NCI-H1436 treated with DMSO at 0.1 percent for 48 hours (cell line): ENCODE measurements at places on chromosomes 2 and 18.

- no peak for DNase-seq
Observed at GRCh38 chr2:29480426-29480825, 365.2 kb downstream of the CLIP4 start.

GRCh38 chr2:205998583-205998982, 87.4 kb downstream of the INO80D start:
- no peak for DNase-seq

DNA sequence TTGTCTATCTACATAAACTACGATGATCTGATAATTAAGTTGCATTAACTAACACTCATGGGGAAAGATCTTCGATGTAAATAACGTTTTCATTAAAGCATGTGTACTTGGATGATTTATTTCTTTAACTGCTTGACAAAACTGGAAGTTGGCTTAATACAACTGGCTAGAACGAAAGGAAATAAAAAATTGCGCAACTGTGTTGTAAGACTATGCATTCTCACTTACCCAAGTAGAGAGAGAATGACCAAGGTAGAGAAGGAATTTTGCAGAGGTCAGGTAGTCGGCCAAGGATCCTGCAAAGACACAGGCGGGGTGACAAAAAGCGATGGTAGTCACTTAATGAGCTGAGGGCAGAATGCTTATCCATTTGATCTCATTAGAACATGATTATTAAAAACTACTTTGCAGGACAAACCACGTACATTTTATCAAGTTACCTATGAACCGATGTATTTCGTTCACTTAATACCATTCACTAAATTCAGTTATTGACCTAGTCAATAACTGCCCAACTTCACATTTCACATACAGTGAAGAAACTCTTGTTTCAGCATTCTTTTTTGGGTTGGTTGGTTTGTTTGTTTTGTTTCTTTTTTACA, 900 bp downstream of the SLC40A1 start:
- no peak for DNase-seq

DNA sequence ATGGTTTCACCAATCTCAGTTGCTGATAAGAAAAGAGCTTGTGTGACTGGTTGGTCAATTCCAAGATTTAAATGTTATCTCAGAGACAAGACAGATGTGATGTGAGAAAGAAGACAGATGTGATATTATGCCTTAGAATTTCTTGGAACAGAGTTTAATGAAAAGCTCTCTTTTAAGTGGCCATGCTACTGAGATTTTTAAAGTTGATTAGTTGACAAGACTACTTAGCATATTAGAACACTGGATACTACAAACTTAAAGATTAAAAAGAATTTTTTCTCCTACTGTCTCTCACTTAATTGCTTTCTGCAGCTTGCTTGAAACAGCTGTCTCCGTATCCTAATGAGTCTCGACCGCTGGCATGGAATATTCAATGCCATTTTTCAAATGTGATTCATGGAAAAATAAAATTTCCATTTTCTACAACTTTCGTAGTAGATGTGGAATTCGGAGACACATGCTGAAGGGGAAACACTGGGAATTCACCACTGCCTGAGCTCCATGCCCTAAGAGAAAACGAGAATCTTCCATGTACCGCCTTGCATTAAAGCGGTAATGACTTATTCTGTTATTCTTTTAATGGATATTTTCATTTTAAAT, 634.2 kb upstream of the SETBP1 start:
- no peak for DNase-seq

DNA sequence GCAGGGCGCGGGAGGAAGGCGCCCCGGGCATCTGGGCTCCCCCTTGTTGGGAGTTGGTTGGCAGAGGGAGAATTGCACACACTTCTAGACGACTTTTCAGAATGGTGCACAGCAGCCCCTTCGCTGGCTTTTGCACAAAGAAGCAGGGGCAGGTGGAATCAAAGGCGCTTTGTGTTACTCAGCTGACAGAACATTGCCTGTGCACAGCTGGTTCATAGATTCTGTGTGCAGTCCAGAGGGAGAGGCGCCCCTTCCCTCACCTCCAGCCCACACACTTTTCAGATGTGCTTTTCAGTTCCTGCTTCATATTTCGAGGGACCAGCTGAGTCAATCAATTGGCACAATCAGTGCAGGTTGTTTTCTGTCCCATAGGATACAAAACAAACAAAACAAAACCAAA, 348.4 kb upstream of the RAB12 start:
- no peak for DNase-seq
